ENCODE measurements at places on chromosomes 4 and X. TPM values are rescaled to one million over a fixed set of nuclear protein-coding genes. Genes with fewer than 3 reads are reported as not detected.

Gene GPC4
- total RNA-seq = 34.4 TPM

Gene TSPAN6
- total RNA-seq = 13.2 TPM

Gene CLNK
- total RNA-seq = 0.15 TPM

Gene GAGE12J
- total RNA-seq = not detected

Gene HSFX3
- not detected for total RNA-seq

DNA sequence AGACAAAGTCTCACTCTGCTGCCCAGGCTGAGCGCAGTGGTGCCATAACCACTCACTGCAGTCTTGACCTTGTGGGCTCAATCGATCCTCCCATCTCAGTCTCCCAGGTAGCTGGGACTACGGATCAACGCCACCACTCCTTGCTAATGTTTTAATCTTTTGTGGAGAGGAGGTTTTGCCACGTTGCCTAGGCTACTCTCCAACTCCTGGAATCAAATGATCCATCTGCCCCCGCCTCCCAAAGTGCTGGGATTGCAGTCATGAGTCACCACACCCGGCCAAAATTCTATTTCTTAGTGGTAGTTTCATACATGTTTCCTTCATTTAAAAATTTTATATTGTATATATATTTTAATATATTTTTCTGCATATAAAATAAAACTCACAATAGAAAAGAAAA is 125.8 kb upstream of the CLNK start:
- no peak for DNase-seq
- no peak overlapping the region for H3K4me3 ChIP-seq
- no peaks in the 10 kb centered on the region for H3K36me3 ChIP-seq
- H3K27ac ChIP-seq = no peak overlapping the region
- no peaks in the 10 kb centered on the region for H3K27me3 ChIP-seq

DNA sequence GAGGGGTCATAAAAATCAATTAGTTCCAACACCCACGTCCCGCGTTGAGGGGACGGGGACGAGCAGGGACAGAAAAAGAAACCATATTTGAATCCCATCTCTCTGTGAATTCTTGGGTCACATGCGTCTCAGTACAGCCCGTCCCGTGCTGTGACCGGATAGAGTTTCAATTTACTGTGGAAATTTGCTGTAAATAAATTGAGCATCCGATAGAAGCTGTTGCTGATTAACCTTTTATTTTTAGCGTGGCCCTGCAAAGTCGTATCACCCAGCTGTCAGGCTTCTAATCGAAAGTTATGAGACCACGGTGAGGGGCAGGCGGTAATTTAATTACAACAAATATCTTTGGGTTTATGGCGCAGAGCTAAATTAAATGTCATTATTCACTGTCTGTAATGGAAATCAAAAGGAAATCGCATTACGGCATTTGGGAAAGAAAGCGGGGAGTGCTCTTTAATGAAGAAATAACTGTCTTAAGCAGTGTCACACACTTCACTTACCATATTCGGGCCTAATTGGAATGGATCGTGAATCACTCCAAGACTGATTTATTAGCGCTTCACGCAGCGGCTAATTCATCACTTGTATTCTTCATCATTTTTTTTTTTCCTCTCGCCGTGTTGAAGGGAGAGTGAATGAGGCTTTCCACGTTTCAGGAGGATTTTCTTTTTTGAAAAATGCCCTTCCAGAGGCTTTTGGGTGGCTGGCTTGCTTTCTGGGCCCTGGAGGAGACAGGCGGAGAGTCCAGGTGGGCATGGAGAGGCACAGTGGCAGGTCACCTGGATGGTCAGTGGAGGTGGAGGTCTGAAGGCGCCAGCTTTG is 7.3 kb downstream of the SHOX start:
- no peaks in the 10 kb centered on the region for H3K36me3 ChIP-seq
- no peak overlapping the region for H3K4me3 ChIP-seq
- DNase-seq = no peak

GRCh38 chrX:124231451-124231759 is 101.1 kb upstream of the TEX13D start:
- no peak for DNase-seq
- no peaks in the 10 kb centered on the region for H3K36me3 ChIP-seq
- H3K4me3 ChIP-seq = no peak overlapping the region
- no peaks in the 10 kb centered on the region for H3K4me1 ChIP-seq

- DNase-seq = no peak
- no peak overlapping the region for H3K4me3 ChIP-seq
- no peak overlapping the region for H3K27ac ChIP-seq
- H3K4me1 ChIP-seq = no peaks in the 10 kb centered on the region
Measured at GRCh38 chr4:154585369-154586018, 5.0 kb downstream of the FGA start.

DNA sequence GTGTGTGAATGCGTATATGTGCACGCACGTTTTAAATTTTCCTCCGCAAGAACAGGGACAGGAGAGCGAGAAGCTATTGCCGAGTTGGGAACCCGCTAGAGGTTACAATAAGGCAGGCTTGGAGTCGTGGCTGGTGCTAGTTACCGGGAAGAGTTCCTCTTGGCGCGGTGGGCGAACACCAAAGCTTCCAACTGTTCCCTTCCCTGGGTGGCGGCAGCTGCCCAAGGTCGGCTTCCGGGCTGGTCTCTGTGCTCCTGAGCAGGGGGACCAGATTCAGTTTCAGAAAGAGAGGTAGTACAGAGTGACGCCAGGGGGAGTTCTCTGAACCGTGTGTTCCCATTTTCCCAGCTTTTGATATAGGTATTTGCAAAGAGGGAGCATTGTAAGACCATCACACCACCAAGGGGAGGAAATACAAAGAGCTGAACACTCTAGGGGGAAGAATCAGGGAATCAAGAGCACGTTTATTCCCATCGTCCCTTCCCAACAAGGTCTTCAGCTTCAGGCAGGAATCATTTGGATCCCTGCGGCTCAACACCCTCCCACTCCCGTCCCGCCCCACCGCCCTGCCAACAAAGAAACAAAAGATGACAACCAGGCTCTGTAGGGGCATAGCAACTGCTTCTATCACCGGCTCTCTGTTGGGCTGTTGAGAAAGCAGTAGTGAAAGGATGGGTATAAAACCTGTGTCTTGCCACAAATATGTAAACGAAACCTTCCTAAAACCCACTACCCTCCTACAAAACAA is 113.6 kb upstream of the TEX13C start:
- no peak for DNase-seq
- H3K27me3 ChIP-seq = peaks cover 23% of the 10 kb centered on the region
- H3K4me1 ChIP-seq = no peaks in the 10 kb centered on the region
- peak overlapping the region; percentile 37 for H3K4me3 ChIP-seq

DNA sequence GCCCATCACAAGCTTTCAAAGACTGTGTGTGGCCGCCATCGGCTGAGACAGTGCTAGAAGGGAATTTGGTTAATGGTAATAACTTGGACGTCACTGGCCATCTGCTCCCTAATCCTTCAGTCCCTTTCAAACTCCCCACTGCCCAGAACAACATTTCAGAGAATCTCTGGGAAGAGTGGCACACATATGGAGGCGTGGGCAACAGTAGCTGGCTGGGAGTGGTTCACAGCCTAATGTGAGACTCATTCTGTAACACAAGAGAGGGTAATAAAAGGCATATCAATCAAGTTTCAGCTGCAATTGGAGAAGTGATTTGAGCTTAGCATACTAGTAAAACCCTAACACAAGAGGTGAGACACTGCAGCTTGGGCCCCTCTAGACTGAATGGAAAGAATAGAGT is 15.4 kb downstream of the SMIM10 start:
- no peaks in the 10 kb centered on the region for H3K36me3 ChIP-seq
- no peaks in the 10 kb centered on the region for H3K27me3 ChIP-seq
- no peaks in the 10 kb centered on the region for H3K4me1 ChIP-seq
- DNase-seq = no peak

DNA sequence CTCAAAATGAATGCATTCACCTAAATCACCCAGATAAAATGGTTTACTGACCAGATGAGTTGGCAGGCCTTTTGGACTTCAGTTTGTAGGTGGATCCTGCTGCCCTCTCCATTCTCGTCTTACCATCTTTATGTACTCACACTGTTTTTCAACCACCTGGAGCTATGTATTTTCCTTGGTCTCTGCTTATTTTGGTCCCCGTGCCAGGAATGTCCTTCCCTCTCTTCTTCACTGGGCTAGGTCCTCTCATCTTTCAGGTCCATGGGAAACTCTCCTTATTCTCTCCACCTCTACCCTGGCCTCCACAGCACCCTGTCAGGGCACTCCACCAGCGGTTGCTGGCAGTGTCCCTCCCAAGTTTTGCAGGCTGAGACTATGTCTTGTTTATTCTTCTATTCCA is 2.6 kb downstream of the GPRIN3 start:
- H3K27ac ChIP-seq = peak overlapping the region; percentile 35
- no peaks in the 10 kb centered on the region for H3K36me3 ChIP-seq
- H3K4me1 ChIP-seq = no peaks in the 10 kb centered on the region
- DNase-seq = no peak
- H3K27me3 ChIP-seq = no peaks in the 10 kb centered on the region

All from left lung (tissue), 14 donors.